ENCODE measurements at places on chromosomes 7 and 10. TPM values are rescaled to one million over a fixed set of nuclear protein-coding genes. Genes with fewer than 3 reads are reported as not detected.

GRCh38 chr7:2403718-2404648, 572 bp downstream of the CHST12 start:
- H3K36me3 ChIP-seq: no peaks in the 10 kb centered on the region
- H3K27ac ChIP-seq: peak overlapping the region; percentile 31
- no peaks in the 10 kb centered on the region for H3K27me3 ChIP-seq
- H3K4me1 ChIP-seq: peaks cover 9% of the 10 kb centered on the region
- DNase-seq: peak; percentile 21
- H3K4me3 ChIP-seq: peak overlapping the region; percentile 85

DNA sequence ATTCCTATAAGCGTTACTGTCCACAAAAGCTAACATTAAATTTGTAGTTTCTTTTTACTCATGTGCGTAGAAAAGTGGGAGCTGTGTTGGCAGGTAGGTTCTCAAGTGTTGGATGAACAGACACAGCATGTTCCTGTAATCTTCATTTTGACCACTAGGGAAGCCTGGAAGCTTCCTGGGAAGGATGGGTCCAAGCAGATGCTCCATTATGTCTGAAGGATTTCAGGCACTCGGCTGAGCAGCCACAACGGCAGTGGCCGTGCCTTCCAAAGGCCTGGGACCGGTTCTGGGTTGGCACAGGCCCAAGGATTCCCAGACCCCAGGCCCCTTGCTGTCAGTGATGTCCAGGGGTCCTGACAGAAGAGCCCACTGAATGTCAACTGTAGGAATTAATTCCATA, 386.3 kb downstream of the TNS3 start:
- H3K27me3 ChIP-seq: peaks cover 57% of the 10 kb centered on the region
- H3K36me3 ChIP-seq: no peaks in the 10 kb centered on the region

- peak; percentile 36 for DNase-seq
- H3K27ac ChIP-seq: no peak overlapping the region
- no peaks in the 10 kb centered on the region for H3K36me3 ChIP-seq
- H3K4me3 ChIP-seq: no peak overlapping the region
These were observed 35.0 kb downstream of the INPP5A start for GRCh38 chr10:132572545-132572937.

DNA sequence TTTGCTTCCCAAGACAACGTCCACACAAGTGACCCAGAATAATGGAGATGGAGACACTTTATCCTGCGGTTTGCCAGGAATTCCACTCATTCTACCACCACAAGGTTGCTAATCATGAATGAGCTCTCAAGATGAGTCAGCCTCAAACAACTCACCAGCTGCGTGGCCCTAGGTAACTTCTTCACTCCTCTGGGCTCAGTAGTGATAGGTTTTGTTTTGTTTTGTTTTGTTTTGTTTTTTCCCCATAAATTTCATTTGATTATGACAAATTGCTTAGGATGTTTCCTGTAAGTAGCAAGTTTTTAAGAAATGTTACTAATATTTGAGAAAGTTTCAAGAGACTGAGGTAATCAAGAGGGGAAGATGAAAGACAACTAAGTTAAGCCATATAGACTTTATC, 286.8 kb downstream of the PARD3 start:
- DNase-seq: peak; percentile 93
- no peaks in the 10 kb centered on the region for H3K36me3 ChIP-seq
- no peaks in the 10 kb centered on the region for H3K27me3 ChIP-seq
- no peak overlapping the region for H3K27ac ChIP-seq
- no peak overlapping the region for H3K4me3 ChIP-seq

The ASB13 gene
- total RNA-seq: 6.4 TPM

The NKX6-2 gene
- total RNA-seq: not detected

Measured in IMR-90 (cell line).